ENCODE measurements at places on chromosomes 3 and 15.

DNA sequence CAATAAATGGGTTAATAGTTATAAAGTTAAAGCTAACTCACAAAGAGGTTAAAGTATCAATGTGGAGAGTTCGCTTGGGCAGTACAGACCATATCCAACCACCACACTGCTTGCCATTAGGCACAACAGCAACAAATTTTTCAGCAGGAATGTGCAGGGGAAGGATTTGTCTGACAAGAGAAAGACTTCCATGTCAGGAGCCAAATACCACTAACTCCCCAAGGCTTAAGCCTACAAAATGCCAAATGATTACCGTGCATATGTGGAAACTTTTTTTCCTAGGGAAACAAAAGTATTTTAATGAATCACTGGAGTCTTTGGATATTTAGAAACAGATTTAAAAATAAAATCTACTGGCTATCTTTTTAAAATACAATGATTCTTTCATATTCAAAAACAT is 8.1 kb downstream of the VGLL3 start:
- DNase-seq = no peak

GRCh38 chr3:99879275-99879674 is 61.6 kb downstream of the CMSS1 start:
- no peak for DNase-seq

- no peak for DNase-seq
Measured at GRCh38 chr15:87949575-87950223, 306.8 kb downstream of the NTRK3 start.

DNA sequence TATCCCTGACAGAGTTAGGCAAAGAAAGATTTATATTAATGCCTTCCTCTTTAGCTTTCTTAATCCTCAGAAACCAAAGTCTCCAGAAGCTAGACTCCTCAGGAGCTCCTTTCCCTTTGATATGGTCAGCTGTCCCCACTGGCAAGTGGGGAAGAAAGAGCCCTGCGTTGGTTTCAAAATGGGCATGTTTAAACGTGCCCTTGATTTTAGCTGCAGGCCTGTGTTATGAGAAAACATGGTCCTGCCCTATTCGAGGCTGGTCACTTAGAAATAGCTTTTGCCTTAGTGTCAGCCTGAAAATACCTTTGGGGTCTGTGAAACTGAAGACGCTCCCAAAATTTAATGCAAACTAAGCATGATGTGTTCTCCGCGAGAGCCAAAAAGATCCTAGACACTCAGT is 135.5 kb upstream of the RARB start:
- no peak for DNase-seq

- no peak for DNase-seq
Measured at GRCh38 chr3:148790370-148790769, 37.2 kb upstream of the CPB1 start.

DNA sequence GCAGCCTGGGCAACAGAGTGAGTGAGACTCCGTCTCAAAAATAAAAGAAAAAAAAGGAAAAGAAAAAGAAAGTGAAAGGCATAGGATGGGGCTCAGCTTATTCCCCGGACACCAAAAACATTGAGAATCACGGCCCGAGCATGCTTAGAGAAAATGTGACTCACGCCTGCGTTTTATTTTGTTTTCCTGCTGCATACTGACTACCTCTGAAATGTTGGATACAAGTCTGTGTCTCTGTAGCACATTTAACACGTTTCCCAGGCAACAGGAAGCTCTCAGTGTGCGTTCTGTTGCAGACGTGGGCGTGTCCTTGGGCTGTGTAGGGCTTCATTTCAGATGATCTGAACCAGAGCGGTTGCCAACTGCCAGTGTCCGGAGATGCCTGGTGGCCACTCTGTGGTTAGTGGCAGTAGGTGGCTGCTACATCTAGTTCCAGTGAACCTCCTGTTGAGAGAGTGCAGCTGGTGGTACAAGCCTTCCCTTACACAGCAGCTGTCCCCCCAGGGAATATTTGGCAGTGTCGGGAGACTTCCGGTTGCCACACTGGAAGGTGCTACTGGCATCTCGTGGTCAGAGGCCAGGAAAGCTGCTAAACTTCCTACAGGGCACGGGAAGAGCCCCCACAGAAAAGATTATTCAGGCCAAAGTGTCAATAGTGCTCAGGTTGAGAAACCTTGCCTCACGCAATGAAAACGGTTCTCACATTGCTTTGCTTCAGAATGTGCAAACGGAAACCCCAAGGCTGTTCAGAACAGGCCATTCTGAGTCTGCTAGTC is 3.0 kb downstream of the SLC51A start:
- peak; percentile 29 for DNase-seq

DNA sequence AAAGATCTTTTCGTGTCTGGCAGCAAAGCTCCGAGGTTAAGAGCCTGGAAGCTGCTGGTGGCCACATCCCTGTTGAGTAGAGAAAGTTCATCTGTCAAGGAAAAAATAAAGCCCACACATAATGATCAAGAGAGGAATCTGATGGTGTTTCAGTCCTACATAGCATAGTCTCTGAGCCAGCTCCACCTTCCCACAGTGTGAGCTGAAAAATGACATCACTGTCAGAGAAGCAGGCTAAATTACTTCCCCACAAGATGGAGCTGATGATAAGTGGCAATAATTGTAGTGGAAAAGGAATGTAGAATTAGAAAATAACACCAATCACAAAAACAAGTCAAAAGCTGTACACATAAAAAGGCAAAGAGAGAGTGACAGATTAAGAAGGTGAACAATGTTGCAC is 84.5 kb downstream of the AQP9 start:
- no peak for DNase-seq

- no peak for DNase-seq
Measured at GRCh38 chr3:133424937-133425869, 25.3 kb downstream of the BFSP2 start.
